ENCODE measurements at places on chromosomes 1 and 21.

DNA sequence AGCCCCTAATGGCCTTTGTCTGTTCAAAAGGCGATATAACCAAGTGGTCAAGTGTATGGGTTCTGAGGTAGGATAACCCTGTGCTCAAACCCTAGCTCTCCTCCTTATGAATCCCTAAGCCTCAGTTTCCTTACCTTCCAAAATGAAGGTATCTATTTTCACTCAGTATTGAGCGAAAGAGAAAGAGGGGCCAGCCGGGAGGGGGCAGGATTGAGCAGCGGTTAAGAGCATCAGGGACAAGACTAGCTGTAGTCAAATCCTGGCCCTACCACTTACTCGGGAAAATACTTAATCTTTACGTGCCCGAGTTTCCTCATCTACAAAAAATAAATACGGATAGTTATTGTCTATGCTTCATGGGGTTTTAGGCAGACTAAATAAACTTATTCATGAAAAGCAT lies 25.7 kb downstream of the LY9 start:
- DNase-seq: no peak

DNA sequence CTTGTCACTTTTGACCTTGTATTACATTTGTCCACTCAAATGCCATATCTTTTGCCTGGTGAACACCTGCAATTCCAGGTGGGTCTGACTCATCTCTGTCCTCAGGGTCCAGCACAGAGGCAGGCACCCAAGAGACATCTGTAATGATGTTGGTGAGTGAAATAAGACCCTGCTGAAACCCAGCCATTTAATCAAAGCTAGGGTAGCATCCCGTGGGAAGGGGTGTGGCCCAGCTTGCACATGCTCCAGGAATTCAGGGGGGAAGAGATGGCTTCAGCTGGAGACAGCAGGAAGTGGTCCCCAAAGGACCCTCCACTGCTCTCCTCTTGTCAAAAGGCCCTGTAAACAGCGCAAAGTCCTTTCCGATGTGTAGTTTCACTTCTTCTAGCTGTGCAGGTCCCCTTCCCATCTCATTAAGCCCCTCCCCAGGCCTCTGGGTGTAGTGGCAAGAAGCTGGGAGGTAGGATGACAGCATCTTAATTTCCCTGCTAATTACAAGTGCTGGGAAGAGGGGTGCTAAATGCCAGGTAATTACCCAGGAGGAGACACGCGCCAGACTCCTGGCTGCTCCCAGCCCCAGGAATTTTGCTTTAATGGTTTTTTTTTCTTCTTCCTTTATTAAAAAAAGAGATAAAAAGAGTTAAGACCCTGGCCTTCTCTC lies 54.4 kb upstream of the TRABD2B start:
- DNase-seq: no peak

GRCh38 chr1:21925334-21925940 lies 11.7 kb downstream of the HSPG2 start:
- no peak for DNase-seq

DNA sequence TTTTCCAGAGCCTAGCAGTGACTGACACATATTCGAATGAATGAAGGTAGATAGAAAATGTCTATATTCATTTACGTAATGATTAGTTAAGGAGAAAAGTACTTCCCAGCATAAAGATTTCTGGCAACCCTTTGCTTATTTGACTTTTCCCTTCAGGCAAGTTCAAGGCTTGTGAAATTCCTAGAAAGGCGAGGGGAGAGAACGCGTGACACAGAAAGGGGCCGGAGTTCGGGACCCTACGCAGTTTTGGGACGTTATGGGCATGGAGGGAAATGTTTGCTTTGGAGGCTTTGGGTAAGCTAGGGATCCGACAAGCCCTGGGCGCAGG lies 472 bp upstream of the USP25 start:
- DNase-seq: no peak

GRCh38 chr21:31659286-31659535 lies 282 bp upstream of the SOD1 start:
- no peak for DNase-seq

DNA sequence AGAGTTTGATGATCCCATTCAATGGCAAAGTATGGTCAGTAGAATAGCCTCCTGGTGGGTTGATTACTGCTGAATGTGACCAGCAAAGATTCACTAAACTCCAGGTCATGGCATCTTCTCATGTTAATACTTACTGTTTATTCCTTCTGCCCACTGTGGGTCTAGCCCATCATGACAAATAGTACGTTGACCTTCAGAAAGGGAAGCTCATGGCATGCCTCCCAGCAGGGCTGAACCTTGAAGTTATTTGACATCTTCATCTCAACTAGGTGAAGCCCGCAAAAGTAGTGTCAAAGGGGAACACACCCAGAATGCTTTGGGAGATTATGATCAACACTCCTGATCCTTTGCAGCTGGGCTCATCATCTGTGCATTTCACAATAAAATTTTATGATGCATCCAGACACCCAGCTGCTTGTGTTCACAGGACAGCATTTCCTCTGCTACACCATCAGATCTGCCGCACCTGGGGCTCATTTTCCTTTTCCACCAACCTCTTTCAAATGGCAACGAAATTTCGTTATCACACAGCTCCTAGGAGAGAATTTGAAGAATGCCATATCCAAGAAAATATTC lies 49.6 kb downstream of the HLX start:
- DNase-seq: no peak

All from GM13976 (cell line).